AG04450 (cell line): ENCODE measurements at places on chromosomes 7 and 10.
A peak's percentile ranks its signal among the peaks of the same experiment; 100 is the strongest.

DNA sequence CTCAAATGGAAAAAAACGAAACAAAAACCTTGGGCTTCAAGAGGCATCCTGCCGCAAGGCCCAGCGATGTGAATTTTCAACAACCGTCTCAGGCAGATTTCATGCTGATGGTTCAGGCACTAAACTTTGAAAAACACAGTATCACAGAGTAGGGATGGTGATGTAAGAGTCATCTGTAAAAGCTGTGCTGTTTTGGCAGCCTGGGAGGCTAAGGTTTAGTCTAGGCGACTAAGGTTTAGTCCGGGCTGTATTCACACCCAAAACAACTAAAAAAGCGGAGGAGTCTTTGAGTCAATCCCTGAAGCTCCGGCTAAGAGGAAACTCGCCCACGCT, 420 bp upstream of the MINPP1 start:
- no peak for DNase-seq

DNA sequence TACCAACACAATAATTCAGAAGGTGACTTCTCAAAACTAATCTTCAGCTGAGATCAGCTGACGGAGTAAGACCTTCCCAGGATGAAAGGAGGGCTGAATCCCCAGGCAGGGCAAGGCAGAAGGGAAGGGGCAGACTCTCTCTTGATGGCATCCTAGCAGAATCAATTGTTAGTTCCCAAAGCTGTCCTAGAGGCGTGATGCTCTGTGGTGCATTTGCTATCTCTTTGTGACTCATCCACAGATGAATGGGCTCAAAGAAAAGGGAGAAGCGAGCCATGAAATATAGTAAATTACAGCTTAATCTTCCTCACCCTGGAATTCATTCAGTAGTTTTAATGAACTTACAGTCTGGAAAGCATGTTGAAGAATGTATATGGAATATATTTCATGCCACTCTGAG, 37.2 kb downstream of the PDE1C start:
- no peak for DNase-seq

GRCh38 chr10:86169506-86170254, 196.9 kb downstream of the GRID1 start:
- no peak for DNase-seq

- DNase-seq: no peak
Observed at GRCh38 chr10:20776384-20777118, 120.6 kb downstream of the NEBL start.

- DNase-seq: no peak
Observed at GRCh38 chr7:150735596-150736358, 1.4 kb upstream of the GIMAP5 start.

GRCh38 chr10:62284221-62284620, 15.6 kb upstream of the RTKN2 start:
- no peak for DNase-seq

DNA sequence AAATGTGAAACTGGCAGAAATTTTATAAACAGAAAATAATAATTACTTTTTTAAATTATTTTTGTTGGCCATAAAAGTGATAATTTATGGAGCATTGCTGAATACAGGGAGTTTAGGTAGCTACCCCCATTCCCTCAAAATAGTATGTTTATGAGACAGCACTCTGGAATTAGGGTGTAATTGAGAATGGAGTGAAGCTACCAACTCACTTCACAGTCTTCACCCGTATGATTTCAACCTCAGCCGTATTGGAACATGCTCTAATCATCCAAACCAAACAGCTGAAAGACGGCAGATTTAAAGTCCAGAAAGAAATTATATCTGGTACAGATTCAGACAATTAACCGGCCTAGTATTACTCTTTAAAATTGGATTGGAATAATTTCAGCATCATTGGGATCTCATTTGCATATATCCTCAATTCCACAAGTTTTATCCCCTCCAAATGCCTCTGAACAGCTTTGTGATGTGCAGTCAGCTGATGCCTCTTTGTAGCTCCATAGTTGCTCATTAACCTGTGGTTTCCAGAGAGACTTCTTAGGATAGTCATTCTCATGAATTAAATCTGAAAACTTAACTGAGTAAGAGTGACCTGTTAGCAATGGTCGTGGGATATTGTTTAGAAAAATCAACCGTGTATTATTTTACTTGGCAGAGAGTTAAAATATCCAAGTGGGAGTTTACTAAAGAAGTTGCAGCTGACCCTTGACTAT, 59.1 kb upstream of the GJD4 start:
- no peak for DNase-seq

DNA sequence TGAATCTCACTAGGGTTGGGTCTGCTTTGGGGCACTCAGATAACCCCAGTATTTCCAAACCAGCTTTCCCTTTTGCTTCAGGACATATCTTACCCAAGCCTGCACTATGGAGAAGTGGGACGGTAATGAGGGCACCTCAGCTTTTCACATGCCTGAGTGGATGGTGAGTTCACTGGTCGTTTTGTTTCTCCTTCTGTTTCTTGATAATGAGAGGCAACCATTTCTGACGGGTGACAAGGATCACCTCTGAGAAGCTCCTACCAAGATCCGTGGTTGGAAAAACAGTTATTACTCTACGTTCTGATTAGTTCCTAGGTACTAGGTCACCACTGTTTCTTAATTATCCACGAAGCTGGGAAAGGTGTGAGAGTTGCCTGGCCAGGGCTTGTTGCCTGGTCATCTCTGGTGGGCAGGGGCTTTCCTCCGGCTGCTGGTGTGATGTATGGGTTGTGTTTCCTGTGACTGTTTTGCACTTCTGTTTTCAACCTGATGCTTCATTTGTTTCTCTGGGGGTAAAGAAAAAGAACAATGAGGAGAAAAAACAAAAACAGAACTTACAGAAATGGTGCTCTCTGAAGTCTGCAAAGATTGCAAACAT, 65.7 kb upstream of the STRIP2 start:
- no peak for DNase-seq

GRCh38 chr10:130934293-130935127, 377.0 kb downstream of the TCERG1L start:
- DNase-seq: no peak

DNA sequence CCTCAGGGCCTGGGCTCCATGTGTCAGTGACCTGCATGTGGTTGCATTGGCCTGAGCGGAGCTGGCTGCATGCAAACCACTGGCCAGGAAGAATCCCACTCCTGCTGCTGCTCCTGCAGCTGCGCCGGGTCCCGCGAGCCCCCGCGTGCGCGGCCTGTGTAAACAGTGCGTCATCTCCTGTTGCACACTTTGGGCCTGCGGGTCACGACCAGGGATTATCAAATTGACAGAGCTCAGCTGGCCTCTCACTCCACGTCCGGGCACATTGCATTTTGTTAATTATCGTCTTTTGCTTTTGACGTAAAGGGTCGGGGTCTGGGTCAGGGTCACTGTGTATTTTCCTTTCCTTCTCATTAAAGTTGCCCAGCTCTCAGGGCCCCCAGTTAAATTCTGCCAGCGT, 132.6 kb downstream of the RGS10 start:
- DNase-seq: peak; percentile 66

DNA sequence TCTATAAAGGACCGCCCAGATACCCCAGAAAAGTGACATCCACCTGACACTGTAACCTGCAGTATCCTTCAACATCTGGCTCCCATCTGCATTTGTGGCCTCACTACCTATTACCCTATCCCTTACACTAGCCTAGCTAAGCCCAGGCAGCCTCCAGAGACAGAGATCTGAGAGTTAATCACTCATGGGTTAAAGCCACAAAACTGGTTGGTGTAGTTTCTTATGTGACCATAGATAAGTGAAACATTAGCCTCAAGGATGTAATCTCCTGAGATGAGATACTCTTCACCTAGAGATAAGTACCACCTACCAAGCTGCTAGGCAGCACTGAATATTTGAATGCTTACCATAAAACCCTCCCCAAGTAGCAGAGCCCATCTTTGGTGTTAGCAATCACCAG, 35.4 kb downstream of the CTTNBP2 start:
- no peak for DNase-seq

DNA sequence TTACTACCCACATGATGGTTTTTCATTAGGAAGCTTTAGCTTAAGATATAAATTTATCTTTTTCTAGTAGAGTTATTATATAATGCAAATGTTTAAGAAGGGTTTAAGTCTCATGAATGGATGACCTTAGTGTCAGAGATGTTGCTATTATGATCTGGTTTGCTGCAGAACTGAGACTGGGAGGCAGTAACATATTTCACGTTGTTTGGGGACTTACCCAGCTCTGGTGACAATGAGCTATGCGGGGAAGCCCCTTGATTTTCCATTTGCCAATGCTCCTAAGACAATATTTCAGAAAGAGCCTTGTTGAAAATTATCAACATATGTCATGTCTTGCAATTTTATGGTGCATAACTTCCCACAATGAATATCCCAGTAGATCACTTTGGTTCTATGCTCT, 754.6 kb downstream of the REEP3 start:
- no peak for DNase-seq

GRCh38 chr10:6476989-6477388, 103.1 kb downstream of the PRKCQ start:
- no peak for DNase-seq

DNA sequence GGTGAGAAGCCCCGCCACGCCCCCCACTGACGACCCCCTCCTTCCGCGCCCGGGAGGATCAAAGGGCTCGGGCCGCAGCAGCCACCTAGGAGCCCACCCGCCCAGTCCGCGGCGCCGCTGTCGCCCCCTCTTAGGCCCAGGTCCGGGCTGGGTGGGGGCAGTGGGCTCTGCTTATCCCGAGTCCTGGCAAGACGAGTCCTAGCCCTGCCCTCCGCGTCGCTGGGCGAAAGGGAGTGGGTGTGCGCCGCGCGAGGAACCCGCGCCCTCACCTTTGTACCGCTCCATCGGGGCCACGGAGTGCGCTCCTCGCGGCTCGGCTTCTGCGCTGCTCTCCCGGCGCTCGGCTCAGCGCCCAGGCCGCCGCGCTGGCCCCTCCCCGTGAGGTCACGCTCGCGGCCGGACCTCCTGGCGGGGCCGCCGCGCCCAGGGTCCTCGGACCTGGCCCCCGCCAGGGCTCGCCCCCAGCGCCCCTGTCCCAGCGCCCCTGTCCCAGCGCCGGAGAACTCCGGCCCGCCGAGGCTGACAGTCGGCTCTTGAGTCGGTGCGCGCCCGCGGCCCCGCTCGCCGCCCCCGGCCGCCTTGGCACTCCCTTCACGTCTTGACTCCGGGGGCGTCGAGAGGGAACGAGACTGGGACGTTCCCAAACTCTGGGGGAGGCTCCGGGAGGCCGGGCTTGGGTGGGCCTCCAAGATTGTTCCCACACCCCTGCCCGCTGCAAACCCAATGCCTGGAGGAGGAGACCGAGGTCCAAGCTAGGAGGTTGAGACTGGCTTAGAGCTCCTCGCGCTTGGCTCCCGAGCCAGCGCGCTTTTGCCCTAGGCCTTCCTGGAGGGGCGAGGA, at the start of gene AFAP1L2:
Gene AFAP1L2, minus strand, starts transcription at position 332 of the 840 bp plus-strand sequence. Its CDS starts 47 bp downstream, at position 285.
- DNase-seq: no peak

GRCh38 chr7:151046603-151047573, 1.4 kb upstream of the ASIC3 start:
- DNase-seq: no peak

DNA sequence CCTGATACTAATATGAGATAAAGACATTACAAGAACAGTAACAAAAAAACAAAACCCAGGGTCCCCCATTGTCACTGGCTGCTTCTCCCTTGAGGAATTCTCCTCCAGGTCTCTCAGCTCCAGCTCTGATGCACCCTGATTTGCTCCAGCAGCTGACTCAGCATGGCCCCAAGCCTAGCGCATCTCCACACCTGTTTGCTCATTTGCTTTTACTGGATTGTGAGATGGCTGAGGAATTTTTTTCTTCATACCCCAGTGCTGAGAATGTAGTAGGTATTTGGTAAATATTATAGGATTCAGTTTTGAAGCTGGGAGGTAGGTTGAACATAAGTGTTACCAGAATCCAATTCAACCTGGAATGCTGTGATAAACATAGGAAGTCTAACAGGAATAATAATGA, 171.9 kb downstream of the PKD1L1 start:
- no peak for DNase-seq

DNA sequence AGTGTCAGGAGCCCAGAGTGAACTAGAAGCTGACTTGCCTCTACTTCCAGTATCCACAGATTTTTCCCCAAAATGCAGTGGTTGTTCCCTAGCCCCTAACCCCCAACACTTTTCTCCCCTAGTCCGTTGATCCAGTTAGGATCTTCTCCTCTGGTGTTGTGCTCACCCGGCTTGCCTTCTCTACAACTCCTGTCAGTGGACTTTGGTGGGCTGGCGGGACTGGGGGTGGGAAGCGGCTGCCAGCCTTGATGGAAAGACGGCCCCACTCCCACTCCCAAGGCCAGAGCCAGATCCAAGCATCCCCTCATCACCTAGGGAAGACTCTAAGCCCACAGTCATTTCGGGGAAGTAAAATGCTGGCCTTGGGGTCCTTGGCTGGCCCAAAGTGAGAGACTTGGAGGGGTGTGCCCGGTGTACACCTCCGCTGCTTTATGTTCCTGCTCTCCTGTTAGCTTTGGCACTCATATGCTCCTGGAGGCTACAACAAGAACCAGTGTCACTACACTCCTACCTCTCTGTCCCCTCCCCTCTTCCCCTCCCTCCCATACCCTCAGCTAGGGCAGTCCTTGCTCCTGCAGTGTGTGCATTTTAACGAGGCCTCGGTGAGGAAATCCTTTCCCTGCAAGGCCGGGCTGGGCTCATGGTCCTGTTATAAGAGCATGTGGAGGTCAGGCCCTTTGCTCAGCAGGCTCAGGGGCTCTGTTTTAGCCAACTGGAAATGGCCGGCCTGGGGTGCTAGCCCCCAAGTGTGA, 930 bp upstream of the HOXA10 start:
- no peak for DNase-seq

DNA sequence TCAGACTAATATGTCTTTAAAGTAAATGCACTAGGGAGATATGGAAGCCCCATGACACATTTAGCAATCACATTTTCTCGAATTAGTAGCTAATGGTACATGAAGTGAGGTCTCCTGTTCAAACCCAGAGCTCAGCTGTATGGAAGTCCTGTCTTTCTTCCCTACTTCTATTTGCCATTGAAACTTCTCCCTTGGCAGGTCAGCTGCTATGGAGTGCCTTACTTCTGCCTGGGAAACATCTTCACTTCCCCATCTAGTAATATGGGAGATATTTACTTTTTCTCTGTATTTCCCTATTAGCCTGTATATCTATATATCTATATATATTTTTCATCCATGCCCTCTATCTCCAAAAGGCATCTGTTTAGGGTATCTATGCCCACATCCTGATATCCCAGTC, 225.3 kb upstream of the INHBA start:
- DNase-seq: no peak

DNA sequence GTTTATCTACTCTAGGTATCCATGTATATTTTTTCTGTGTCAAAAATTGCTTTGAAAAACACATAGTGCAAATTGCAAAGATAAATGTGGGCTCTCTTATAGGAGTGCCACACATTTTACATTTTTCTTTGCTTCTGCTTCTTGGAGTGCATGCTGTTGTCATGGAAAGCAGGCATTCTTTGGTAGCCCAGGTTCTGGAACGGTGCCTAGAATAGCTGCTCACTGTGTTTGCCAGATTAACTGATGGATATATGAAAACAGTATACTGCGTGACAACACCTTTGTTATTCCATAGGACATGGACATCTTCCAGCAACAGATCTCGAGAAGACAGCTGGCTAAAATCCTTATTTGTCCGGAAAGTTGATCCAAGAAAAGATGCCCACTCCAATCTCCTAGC, 13.4 kb downstream of the NIPSNAP2 start:
- no peak for DNase-seq

- no peak for DNase-seq
Observed at GRCh38 chr7:156051884-156052283, 239.6 kb upstream of the SHH start.
